Stimulated activated CD4-positive, alpha-beta T cell treated with anti-CD3 and anti-CD28 coated beads, Interleukin-15, amount 100 ng/mL, for 1 hour (primary cell): ENCODE measurements at places on chromosomes 1 and 21.

DNA sequence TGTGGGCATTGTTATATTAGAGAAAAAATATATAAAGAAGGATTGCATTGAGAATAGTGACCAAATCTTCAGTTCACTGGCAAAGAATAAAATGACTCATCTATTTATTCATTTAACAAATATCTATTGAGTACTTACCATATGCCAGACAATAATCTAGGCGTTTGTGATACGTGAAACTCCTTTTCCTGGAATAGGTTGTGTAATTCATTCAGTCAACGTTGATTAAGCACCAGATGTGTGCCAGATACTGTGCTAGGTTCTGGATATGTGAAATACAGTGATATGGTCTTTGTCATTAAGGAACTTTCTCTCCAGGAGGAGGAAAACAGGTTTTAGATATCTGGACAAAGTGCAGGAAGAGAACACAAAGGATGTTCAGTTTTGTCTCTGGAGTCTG is 344.5 kb downstream of the RWDD3 start:
- DNase-seq = no peak

GRCh38 chr1:154403261-154403943 is 1.7 kb upstream of the IL6R start:
- no peak for DNase-seq

- DNase-seq = no peak
Observed at GRCh38 chr1:195894411-195894810, 713.8 kb downstream of the KCNT2 start.

- no peak for DNase-seq
Observed at GRCh38 chr1:160671603-160672517, 25.0 kb upstream of the SLAMF1 start.

- DNase-seq = no peak
Observed at GRCh38 chr1:67347688-67348472, 40.2 kb downstream of the IL12RB2 start.

DNA sequence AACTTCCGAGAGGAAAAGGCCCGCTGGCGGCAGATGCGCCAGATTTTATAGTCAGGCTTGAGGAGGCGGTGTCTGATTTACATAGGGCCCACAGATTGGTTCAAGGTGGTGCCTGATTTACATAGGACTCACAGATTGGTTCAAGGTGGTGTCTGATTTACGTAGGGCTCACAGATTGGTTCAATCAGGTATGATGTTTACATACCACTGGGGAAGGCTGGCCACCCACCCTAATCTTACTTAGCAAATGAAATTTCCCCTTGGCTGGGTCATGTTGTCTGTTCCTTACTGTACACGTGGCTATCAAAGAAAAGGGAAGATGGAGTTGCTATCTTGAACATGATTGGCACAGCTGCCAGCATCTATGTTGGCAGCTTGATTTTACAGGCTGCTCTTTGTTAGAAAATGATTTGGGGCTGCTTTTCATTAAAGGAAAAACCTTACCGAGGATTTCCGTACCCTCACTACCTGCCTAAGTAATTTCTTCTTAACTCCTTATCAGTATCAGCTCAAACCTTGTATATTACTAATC is 96.3 kb downstream of the SETD4 start:
- DNase-seq = no peak

DNA sequence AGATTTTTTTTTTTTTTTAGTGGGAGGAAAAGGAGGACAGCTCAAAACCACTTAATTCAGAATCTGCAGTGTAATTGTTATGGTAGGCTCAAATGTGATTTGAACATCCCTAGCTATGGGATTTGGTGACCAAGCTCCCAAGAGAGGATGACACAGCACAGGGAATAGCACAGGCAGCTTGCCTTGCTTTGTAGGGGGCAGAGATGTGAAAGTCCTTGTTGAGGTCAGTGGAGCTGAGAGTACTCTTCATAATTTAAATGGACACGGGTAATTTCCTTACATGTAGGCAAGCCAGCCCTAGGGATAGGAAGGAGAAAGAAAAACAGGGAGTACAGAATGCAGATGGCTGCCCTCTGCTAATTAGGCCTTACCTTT is 3.2 kb upstream of the UCK2 start:
- DNase-seq = no peak

- DNase-seq = no peak
Observed at GRCh38 chr1:182984621-182985020, 31.7 kb upstream of the SHCBP1L start.

- no peak for DNase-seq
Observed at GRCh38 chr1:32742199-32742947, 39.8 kb upstream of the SYNC start.

- DNase-seq = peak; percentile 16
Observed at GRCh38 chr1:58783090-58783992, 506 bp downstream of the JUN start.

- DNase-seq = no peak
Observed at GRCh38 chr1:2104621-2105427, 54.6 kb downstream of the PRKCZ start.

- no peak for DNase-seq
Observed at GRCh38 chr21:38468989-38469388, 29.3 kb downstream of the ERG start.

GRCh38 chr21:16116798-16117197 is 387.0 kb downstream of the USP25 start:
- DNase-seq = no peak

- DNase-seq = no peak
Observed at GRCh38 chr1:52629325-52629643, 3.7 kb upstream of the SHISAL2A start.

DNA sequence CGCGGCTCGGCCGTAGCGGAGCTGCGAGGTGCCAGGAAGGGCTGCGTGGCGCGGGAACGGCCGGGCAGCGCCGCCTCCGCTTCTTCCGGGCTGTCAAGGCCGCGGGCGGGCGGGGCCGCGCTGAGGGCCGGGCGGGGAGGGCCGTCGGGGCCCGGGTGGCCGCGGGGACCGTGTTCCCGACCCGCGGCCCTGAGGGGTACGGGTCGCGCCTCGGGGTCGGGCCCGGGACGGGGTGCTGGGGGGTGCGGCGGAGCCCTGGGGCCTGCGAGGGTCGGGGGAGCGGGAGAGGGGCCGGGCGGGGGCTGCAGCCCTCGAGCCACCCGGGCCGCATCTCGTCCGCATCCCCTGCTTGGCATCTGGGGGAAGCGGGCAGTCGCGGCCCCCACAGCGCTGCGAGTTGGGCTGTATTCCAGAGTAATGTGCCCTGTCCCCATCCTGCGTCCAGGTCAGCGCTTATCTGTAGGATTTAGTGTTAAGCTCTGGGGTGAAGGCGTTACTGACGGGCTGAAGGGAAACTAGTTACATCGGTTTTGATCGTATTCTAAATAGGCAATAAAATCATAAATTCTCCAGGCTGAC is 379 bp downstream of the RER1 start:
- no peak for DNase-seq
